ENCODE measurements at places on chromosomes 12 and 14.

DNA sequence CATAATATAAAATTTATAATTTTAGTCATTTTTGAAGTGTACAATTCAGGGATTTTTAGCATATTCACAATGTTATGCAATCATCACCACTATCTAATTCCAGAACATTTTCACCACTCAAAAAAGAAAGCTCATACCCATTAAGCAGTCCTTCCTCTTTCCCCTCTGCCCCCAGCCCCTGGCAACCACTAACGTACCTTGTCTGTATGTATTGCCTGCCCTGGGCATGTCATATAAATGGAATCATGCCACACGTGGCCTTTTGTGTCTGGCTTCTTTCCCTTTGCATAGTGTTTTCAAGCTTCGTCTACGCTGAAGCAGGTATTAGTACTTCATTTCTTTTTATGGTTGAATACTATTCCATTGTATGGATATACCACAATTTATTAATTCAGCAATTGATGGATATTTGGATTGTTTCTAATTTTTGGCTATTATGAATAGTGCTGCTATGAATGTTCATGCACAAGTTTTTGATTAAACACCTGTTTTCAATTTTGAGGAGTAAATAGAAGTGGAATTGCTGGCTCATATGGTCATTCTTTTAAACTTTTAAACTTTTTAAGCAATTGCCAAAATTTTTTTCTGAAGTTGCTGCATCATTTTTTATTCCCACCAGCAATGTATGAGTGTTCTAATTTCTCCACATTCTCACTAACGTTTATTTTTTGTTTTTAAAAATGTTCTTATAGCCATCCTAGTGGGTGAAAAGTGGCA lies 1.6 kb upstream of the SSTR1 start:
- DNase-seq: no peak

- peak; percentile 31 for DNase-seq
Observed at GRCh38 chr12:51886021-51886710, 1.7 kb upstream of the ANKRD33 start.

GRCh38 chr14:103078860-103079587 lies 5.0 kb upstream of the LBHD2 start:
- no peak for DNase-seq

- DNase-seq: no peak
Observed at GRCh38 chr12:3532931-3533702, 42.1 kb downstream of the PRMT8 start.

- DNase-seq: no peak
Observed at GRCh38 chr14:61489932-61490331, 168.6 kb downstream of the PRKCH start.
